Sigmoid colon (tissue), 7 donors: ENCODE measurements at places on chromosomes 4 and X. TPM values are rescaled to one million over a fixed set of nuclear protein-coding genes. Genes with fewer than 3 reads are reported as not detected.

Gene FAM114A1
- total RNA-seq, result 136 TPM

Gene ZMAT1
- total RNA-seq, result 7.9 TPM

Gene ARHGEF38
- total RNA-seq, result not detected

Gene CD38
- 2.2 TPM for total RNA-seq

Gene DMRTC1
- not detected for total RNA-seq

Gene MAGEA10
- not detected for total RNA-seq

Gene NLGN3
- 2.3 TPM for total RNA-seq

Gene UGT8
- total RNA-seq, result under 0.01 TPM

DNA sequence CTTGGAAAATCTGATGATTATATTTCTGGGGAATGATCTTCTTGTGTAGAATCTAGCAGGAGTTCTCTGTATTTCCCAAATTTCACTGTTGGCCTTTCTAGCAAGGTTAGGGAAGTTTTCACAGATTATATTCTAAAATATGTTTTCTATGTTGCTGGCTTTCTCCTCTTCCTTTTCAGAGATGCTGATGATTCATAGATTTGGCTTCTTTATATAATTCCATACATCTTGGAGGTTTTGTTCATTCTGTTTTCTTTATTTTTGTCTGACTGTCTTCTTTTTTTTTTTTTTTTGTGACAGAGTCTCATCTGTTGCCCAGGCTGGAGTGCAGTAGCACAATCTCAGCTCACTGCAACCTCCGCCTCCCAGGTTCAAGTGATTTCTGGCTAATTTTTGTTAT, 957.9 kb upstream of the SLIT2 start:
- DNase-seq, result no peak

DNA sequence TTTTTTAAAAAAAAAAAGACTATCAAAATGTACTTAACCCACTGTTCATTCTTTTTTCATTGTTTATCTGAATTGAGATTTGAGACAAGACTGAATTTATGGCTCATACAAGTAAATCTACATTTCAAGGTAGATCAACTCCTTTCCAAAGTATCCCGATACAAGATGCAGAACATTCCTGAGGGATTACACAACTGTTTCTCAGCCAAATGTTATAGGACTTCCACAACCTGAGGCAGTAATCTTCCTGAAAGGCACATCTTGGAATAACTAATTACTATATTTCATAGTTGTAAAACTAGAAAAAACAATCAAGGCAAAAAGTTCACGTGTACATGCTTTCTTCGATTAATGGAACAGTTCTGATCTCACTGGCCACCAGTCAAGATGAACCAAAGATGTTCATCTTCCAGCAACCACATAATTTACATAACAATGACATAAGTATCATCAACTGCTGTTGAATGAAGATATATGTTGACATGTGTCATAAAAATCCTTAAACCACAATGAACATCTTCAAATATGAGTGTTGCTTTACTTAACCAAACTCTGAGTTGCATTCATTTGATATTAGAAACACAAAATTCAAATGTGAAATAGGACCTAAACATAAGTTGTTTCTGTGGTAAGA, 225.2 kb upstream of the DKK2 start:
- no peak for DNase-seq

DNA sequence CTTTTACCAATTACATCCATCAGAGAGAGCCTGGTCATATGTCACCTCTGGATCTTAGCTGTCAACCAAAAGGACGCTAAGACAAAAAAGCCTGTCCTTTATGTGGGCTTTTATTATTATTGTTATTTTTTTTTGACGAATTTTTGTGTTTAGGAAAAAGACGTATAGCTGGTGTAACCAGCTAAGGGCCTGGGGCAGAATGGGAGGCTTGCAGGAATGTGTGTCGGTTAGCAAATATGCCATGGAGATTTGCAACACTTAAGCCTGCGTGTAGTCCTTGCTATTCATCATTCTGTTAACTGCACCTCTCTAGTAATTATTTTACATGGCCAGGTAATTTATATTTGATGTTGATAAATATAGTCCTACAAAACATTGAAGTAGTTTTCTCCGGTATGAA, 93.5 kb downstream of the TACR3 start:
- DNase-seq, result no peak

- DNase-seq, result peak; percentile 52
These were observed 660.3 kb upstream of the PITX2 start for GRCh38 chr4:111283066-111283677.

DNA sequence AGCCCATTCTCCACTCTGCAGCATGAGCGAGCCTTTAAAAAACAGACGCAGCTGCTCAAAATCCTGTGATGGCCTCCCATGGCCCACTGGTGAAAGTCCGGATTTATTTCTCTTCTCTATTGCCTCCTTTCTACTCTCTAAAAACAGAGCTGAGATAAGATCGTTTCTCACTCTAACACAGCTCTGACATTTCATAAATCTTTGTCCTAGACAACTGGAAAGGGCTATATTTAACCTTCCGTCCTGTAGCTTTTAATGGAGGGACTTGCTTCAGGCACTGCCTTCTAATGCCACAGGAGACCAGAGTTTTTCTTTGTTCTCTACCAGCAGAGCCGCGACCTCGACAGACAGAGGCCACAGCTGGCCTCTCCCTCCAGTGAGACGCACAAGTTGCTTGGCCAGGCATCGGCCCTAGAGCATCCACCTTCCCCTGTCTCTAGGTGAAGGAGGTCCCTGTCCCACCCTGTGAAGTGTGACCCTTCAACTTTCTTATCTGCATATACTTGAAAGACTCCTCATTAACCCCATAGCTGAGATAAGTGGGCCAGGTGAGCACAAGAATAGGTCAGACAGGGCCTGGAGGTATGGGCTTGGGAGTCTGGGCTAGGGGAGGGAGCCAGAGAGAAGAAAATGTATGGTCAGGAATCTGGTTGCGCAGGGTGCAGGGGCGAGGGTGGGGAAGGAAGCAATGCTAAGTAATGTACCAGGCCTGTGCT, 50.0 kb downstream of the RTL5 start:
- DNase-seq, result no peak

DNA sequence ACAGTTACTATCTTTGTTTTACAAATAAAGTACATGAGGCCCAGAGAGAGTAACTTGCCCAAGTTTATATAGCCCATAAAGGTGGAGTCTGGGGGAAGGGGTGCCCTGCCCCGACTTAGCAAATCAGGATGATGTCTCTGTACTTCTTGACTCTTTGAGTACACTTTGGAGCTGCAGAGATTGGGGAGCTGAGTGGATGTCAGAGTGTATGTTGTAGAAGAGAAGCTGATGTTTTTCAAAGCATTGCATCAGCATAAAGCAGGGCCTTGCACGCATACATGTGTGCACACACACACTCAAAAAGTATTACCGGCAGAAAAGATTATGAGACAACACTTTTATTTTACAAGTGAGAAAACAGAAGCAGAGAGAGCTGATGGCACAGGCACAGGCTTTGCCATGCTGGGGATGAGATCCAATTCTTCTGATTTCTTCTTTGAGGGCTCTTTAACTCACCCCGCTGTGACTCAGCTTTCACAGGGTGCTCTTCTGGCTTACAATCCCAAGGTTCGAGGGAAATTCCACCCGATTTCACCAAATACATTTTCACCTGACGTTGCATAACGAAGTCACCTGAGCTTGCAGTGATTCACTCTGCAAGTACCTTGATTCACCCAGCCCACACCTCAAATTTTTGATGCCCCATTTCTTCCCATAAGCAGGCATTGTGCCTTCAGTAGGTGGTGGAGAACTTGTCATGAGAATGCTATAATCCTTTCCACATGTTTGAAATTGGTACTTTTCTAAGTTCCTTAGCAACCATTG, 292.8 kb upstream of the BOD1L1 start:
- no peak for DNase-seq

DNA sequence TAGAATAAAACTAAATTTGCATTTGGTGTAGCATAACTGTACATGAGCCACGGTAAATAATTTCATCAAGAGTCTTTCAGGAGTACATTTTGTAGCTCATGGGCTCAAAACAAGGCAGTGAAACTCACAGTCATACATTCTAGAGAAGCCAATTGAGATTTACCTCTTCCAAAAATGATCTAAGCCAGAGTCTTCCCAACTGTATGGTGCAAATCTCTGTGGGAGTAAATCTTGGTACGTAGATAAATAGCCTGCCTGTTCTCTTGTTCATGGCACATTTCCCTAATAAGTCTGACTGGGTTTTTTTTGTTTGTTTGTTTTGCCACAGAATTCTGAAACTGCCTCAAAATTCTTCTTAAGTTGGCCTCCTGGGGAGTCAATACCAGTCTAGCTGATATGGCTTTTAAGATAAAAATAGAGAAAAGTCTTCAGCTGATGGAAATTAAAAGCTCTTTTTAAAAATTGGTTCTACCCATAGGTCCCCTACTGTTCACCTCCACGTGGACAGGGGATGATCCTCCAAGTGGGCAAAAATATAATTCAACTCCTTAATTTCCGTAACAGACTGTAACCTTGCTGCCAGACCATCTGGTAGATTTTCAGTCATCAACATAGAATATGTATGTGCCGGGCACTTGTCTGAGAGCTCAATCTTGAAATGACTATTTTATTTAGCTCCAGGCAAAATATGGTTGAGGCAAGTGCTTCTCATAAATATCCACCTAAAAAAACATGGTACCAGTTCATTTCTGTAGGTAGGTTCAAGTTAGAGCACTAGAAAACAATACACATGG, 365.4 kb downstream of the PDHA2 start:
- no peak for DNase-seq
